NCI-H2227 treated with DMSO at 0.1 percent for 48 hours (cell line): ENCODE measurements at places on chromosomes 12 and 14.

- no peak for DNase-seq
Observed at GRCh38 chr14:64401949-64402348, 13.8 kb downstream of the MTHFD1 start.

DNA sequence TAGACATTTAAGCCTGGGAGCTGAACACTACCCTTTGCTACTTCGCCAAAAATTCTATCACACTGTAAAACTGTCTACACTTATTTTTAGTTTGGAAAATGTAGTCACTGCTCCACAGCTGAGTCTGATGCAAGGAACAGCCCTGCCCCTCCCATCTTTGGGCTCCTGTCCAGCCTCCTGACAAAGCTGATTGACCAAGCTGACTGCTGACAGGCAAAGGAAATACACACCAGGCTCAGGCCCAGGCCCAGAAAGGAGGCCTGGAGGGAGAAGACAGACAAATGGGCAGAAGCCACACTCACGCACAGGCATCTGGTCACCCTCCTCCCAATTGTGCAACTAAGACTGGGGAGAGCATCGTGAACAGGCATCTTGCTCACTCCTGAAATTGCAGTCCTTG is 55.3 kb downstream of the ISCA2 start:
- DNase-seq, result no peak

GRCh38 chr12:112191840-112192321 is 66.5 kb downstream of the TRAFD1 start:
- DNase-seq, result no peak

DNA sequence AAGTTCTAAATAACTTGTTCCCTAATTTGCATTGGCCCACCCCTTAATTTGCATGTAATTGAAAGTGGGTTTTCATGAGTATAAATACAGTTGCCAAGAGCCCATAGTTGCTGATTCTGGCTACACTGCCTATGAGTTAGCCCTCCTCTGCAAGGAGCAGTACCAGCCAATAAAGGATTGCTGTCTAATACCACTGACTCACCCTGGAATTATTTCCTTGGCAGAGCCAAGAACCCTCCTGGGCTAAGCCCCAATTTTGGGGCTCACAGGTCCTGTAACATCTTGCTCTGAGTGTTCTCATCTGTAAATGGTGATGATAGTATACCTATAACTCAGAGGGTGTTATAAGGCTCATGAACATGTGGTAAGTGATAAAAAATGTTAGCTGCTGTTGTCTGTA is 6.8 kb downstream of the TTC8 start:
- DNase-seq, result no peak

DNA sequence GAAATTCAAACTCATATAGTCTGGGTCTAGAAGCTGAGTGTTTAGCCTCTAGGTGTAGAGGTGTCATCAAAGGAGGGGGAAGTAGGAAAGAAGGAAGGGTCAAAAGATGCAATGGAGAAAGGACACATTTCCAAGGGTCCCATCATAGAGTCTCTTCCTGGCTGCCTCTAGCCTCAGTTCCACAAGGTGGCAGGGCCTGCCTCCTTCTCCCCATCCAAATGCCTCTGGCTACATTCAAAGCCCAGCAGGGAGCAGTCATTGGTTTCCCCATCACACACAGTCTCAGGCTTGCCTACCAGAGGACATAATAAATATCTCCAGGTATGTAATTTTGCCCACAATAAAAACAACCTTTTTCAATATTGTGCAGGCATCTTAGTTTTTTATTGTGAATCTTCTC is 2.1 kb upstream of the CCT2 start:
- no peak for DNase-seq

GRCh38 chr12:26878661-26879119 is 45.7 kb upstream of the ITPR2 start:
- no peak for DNase-seq

GRCh38 chr12:67193704-67194103 is 75.5 kb upstream of the CAND1 start:
- no peak for DNase-seq

DNA sequence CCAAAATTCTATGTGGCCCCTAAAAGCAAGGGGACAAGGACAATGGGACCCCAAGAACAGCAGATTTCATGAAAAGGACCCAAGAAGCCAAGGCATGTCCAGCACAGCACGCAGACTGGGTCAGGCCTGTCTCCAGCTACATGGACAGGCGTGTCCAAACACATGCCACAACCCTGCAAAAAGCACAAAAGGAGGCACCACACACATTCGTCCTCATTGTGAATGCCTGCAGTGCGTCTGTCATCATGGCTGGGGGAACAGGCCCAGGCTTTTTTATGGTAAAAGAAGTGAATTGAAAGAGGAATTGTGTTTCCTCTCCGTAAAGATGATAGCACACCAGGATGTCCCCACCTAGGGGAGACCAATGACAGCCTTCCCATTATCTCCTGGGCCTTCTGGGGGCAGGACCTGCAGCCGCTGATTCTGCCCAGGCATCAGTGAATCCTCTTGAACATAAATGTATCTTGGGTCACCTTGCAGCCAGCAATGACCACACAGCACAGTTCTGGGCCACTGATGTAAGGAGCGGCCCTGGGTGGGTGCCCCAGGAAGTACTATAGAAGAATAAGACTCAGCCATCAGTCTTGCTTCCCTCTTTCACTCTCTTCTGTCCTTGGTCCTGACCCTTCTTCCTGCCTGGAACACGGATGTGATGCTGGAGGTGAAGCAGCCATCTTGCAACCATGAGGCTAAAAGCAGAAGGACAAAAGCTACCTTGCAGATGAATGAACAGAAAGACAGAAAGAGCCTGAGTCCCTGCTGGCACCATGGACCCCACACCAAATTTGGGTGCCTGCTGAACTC is 29.8 kb upstream of the C14orf180 start:
- DNase-seq, result no peak

DNA sequence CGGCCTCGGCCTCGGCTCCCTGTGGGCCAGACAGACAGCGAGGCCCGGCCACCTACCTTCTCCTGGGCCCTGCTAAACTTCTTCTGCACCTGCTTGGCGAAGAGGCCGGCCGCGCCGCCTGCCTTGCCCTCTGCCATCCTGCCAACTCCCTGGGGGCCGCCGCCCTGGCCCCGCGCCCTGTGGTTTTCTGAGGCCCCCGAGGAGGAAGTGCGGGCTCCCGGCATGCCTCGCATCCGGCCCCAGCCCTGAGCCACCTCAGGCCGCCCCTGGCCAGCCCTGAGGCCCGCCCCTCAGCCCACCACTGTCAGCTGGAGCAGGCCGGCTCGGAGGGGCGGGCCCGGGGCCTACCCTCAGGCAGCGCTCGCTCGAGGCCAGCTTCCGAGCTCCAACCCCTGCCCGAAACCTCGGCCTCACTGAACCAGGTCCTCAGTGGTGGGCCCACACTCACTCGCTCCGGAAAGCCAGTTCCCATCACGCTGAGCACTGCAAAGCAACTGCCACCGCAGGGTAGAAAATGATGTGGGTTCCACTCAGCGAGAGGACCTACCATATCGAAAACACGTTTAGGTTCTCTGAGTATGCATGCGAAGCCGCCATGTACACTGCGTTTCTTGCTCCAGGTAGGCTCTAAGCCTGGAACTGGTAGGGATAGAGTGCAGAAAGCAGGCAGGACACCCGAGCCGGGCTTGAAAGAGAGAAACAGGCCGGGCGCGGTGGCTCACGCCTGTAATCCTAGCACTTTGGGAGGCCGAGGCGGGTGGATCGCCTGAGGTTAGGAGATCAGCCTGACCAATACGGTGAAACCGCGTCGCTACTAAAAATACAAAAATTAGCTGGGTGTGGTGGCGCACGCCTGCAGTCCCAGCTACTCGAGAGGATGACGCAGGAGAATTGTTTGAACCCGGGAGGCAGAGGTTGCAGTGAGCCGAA is at the start of gene BIN2:
Gene BIN2, minus strand, starts transcription at position 209 of the 930 bp plus-strand sequence. Its CDS starts 72 bp downstream, at position 137.
- no peak for DNase-seq

GRCh38 chr14:90440021-90440451 is 43.2 kb downstream of the CALM1 start:
- peak; percentile 37 for DNase-seq

DNA sequence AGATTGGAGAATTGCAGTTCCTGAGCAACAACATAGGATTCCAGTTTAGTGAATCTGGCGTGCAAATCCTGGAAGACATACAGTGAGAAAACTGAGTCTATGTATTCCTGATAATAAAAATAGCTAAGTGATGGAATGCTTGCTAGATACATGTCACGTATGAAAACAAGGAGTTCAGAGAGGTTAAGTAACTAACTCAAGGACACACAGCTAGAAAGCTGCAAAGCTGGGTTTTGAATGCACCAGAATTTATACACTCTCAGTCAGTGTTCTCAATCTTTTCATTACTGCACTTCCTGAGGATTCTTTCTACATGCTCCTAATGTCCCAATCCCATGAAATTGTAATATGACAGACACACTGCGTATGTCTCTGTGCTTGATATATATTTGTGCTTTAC is 35.3 kb downstream of the TBX3 start:
- DNase-seq, result no peak

- DNase-seq, result no peak
Observed at GRCh38 chr12:2334689-2335088, 281.9 kb downstream of the CACNA1C start.

DNA sequence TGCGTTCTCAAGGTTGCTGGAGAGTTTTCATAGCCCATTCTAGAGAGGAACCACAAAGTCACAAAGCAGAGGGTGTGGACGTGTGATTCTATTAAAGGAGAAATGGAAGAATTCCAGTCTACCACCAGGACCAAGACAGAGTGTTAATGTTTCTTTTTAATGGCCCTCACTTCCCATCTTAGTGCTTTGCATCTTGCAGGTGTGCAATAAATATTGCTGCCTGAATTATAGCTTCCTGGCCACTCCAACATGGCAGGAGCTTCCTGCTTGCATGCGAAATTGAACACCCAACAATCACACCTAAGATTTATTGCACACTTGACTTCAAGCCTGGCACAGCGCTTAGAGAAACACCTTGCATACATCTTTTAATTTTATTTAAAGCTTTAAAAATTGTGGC is 22.4 kb upstream of the PPP1CC start:
- DNase-seq, result peak; percentile 38

DNA sequence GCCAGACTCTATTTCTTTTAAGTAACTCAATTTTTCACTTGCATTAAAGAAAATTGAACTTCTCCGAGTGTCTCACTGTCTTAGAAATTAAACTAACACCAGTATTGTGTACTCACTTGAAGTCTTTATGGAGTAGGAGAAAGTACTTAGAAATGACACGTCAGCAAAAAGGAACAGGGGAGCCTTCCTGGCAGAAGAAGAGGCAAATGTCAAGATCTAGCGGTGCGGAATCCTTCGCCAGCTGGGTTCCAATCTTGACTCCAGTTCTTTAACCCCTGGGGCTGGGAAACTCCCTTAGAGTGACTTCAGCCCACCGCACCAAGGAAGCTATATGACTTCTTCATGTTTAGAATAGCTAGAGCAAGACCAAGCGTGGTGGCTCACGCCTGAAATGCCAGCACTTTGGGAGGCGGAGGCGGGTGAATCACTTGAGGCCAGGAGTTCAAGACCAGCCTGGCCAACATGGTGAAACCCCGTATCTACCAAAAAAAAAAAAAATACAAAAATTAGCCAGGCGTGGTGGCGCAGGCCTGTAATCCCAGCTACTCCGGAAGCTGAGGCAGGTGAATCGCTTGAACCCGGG is 34.4 kb downstream of the WBP11 start:
- no peak for DNase-seq

DNA sequence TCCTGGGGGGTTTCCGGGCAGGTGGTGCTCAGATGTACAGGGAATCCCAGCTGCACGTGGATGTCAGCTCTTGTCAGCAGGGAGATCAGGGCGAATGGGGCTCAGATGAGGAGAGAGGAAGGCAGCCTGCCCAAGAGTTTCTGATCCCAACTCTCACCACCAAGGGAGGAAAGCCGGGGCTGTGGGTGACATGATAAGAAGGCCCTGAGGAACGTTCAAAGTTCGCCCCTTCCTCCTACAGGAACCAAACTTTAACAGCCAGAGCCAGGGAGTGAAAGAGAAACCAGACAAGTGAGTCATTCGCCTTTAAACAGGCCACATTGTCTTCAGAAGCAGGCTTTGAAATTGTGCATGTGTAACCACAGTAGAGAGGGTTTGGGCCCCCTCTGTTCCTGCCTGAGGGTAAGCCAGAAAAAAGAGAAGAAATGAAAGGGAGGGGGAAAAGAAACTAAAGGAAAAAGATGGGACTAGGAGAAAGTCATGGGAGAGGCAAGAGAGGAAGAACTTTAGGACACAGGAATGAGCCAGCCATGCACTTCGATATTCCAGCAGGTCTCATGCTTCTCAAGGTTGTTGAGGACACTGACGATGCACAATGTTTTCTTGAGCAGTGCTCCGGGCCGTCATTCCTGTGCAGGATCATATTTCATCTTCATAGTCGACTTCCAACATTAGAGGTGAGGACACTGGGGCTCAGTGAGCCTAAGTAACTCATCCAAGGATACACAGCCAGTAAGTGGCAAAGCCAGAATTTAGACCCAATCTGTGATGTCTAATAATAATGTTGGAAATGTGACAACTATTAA is 691.4 kb upstream of the TBX3 start:
- DNase-seq, result no peak

DNA sequence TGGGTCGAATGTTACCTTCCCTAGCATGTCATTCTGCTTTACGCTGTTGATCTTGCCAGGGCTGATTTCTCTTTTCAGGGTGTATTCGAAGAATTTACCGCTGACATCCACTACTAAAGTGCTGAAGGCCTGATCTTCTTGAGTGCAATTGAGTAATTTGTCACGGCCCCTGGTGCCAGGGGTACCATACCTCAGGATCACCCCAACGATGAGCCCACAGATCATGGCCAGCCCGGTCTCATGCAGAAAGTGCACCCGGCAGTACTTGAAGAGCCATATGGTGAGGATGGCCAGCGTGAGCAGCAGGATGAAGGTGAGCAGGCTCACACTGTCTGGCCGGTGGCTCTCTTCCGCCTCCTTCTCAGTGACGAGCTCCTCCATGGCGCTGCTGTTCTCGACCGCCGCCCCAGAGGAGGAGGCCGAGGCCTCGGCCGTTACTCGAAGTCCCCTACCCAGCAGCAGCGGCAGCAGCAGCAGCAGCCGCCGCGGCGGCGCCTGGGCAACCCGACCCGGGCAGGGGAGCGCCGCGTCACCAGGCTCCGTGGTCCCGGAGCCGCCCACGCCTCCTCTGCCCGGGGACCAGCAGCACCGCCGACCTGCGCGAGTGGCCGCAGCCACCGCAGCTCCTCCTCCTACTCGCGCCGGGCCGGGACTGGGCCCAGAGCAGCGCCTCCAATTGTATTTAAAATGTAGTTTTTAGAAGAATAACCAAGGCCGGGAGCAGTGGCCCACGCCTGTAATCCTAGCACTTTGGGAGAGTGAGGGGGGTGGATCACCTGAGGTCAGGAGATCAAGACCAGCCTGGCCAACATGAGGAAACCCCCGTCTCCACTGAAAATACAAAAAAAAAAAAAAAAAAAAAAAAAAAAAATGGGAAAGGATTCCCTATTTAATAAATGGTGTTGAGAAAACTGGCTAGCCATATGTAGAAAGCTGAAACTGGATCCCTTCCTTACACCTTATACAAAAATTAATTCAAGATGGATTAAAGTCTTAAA is 58.5 kb upstream of the TMPO start:
- DNase-seq, result peak; percentile 21

GRCh38 chr12:96878704-96879103 is 28.4 kb upstream of the NEDD1 start:
- DNase-seq, result no peak
